ENCODE measurements at places on chromosomes 11 and 22.

DNA sequence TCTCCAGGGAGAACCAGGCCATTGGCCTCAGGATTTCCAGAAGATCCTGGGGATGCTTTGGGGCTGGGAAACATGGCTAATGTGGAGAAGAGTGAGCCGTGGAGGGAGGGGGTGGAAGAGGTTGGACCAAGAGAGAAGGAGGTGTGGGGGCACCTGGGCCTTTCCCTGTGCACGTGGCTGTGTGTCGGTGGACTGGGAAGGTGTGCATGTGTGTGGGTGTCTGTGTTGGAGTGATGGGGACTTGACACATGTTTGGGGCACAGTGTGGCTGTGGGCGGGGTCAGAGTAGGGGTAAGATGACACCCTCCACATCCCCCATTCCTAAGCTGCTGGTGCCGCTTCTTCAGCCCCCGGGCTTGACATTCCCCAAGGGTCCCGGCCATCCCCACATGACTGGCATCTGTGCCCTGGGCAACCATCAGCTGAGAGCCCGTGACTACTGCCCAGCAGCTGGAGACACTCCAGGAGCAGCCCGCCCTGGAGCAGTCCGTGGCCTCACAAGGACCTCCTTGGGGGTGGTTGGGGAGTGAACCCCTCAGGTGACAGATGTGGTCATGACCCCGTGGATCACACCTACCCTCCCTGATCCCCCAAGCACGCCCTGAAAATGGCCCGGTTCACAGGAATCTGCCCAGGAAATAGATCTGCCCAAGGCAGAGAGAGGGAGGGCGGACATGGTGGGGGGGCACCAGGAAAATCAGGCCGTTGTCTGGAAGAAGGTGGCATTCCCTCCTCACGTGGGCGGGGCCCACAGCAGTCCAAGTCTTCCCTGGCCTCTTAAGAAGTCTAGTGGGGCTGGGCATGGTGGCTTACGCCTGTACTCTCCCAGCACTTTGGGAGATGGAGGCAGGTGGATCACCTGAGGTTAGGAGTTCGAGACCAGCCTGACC, 34.8 kb upstream of the SOX10 start:
- no peak for DNase-seq

DNA sequence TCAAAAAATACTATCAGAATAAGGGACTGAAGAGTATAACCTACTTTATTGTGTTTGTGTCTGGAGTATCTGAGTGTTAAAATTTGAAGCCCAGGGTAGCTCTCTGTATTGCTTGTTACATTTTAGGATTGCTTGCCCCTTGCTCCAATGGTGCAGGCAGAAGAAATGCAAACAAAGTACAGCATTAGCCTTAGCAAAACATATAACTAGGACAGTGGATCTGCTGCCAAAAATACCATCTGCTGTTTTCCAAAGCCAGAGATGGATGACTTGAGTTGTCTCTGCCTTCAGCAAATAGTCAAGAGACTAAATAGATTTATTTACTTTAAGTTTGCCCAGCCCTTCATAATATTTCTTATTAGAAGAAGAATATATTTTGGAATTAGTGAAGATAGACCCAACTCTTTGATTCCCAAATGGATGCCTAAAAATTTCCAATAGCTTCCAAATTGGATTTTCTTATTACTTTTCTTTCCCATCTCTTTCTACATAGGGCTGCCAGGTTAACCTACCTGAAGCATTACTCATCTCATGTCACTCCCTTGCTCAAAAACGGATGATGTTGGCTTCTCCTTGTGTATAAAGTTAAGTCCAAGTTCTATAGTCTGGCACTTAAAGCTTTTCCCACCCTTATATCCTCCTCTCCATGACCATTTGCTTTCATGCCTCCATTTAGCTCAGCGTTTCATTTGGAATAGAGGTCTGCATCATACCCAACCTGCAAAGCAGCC, 66.3 kb downstream of the LDLRAD3 start:
- DNase-seq = peak; percentile 6

GRCh38 chr11:122717264-122717867, 61.8 kb downstream of the UBASH3B start:
- DNase-seq = no peak

GRCh38 chr11:105548359-105548758, 61.5 kb upstream of the GRIA4 start:
- DNase-seq = no peak

GRCh38 chr22:49281467-49282340, 546.0 kb downstream of the BRD1 start:
- no peak for DNase-seq
